ENCODE measurements at places on chromosomes 5 and 9.

- DNase-seq, result peak; percentile 68
Observed at GRCh38 chr5:158174918-158175851, 316.2 kb upstream of the CLINT1 start.

- DNase-seq, result no peak
Observed at GRCh38 chr5:138157626-138158025, 18.4 kb upstream of the NME5 start.

DNA sequence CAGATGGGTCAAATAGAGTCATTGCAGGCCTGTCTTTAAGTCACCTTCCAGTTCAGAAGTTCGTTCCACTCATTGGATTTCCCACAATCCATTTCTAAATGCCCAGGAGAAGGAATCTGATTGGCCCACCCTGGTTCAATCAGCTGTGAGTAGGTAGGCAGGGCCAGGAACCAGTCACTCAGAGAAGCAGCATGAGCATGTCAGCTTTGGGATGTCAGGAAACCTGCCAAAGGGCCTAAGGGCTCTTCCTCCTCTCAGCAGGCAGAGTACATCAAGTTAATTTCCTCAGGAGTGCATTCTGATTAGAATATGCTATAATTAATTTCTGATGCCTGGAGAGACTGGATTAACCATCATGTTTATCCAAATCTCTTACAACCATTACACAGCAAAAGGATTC, 412.9 kb upstream of the CCNH start:
- no peak for DNase-seq

DNA sequence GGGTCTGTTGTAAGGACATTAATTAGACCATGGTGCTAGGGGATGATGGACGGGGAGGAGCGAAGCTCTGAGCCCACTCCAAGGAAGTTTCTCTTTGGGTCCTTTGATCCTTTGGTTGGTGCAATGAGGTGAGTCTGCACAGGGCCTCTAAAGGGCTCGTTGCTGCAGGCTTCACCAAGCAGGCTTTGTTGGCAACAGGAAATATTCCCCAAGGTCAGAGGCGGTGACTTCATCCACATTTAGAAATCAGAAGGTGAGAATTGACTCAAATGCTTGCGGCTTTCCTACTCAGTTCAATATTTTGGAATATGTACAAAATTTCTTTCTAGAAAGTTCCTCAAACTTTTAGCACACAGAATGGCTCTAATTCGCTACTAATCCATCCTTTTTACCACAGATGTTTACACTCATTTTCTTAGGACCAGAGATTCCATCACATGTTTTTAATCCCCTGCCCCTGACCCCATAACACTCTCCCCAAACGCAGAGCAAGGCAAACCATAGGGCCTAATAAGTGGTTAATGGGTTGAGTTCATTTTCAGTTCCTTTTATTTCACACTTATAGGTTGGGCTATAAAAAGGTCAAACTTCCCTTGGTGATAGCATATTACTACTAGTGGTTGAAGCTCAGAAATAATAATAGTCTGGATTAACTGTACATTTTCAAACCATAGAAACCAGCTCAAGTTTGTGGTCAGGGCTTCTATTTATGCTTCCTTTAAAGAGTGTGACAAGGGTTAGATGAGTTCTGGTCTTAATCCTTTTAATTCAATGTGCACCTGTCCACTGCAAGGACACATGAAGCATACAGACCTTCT, 37.3 kb upstream of the TMEM252 start:
- no peak for DNase-seq

DNA sequence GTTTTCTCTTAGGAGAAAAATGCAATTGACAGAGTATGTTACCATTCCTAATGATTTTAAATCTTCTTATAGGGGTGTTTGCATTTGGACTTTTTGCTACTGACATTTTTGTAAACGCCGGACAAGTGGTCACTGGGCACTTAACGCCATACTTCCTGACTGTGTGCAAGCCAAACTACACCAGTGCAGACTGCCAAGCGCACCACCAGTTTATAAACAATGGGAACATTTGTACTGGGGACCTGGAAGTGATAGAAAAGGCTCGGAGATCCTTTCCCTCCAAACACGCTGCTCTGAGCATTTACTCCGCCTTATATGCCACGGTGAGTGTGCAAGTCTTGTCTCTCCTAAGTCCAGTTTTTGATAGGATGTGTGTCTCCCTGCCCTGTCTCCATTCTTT, 75.7 kb downstream of the BAAT start:
- no peak for DNase-seq

- DNase-seq, result no peak
Observed at GRCh38 chr5:128587275-128587674, 49.2 kb upstream of the FBN2 start.

DNA sequence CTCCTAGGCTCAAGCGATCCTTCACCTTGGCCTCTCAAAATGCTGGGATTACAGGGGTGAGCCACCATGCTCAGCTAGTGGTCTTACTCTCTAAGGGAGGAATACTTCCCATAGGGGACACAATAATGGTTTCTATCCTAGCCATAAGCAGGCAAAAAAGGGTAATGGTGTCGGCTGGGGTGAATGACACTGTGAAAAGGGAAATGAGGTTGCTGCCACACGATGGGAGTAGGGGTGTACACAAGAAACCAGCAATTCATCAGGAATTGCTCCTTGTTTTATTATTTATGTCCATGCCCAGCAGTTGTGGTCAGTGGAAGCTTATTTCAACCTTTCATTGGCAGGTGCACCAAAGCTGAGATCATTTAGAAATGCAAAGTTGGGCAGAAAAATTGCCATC, 70.3 kb upstream of the ZFR start:
- DNase-seq, result no peak

DNA sequence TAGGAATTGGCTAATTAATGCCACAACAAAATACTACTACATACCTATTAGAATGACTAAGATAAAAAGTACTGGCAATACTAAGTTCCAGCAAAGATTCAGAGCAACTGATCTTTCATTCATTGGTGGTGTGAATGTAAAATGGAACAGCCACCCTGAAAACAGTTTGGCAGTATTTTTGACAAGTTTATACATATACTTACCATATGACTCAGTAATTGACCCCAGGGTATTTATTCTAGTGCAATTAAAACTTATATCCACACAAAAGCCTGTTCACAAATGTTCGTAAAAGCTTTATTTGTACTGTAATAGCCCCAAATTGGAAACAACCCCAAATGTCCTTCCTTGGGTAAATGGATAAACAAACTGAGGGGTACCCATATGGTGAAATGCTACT, 270.8 kb upstream of the ACTBL2 start:
- no peak for DNase-seq

GRCh38 chr5:57002959-57003485, 51.1 kb upstream of the MIER3 start:
- no peak for DNase-seq
